ENCODE measurements at places on chromosomes 11 and 22.

DNA sequence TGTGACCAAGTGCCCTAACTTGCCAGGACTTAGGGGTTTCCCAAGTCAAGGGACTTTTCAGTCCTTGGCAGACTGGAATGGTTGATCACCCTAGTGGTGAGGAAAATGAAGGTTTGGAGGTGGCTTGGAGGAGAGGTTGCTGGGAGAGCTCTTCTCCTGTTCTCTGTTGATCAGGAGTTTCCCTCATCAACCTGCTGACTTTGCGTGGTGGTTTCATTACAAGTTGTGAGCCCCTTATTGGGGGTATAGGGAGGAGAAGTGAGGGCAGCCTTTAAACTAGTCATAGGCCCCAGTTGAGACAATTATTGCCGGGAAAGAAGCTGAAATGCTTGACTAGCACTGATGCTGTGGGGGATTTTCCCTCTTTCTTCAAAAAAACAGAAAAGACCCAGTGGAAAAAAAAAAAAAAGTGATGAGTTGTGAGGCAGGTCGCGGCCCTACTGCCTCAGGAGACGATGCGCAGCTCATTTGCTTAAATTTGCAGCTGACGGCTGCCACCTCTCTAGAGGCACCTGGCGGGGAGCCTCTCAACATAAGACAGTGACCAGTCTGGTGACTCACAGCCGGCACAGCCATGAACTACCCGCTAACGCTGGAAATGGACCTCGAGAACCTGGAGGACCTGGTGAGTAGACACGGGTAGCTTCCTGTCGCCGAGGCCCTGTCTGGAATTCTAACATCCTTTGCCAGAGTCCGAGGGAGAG is at the start of gene CXCR5:
Gene CXCR5, plus strand, starts transcription at position 525 of the 704 bp plus-strand sequence. Its CDS starts 50 bp downstream, at position 575.
- DNase-seq = no peak

- no peak for DNase-seq
These were observed 15.3 kb upstream of the RASL10A start for GRCh38 chr22:29330753-29331152.

- no peak for DNase-seq
These were observed 2.7 kb downstream of the FREY1 start for GRCh38 chr11:45904309-45904915.

GRCh38 chr11:115599125-115599524 is 94.9 kb upstream of the CADM1 start:
- DNase-seq = no peak

GRCh38 chr11:117966908-117967307 is 19.3 kb upstream of the IL10RA start:
- no peak for DNase-seq

GRCh38 chr11:41175304-41175972 is 284.0 kb downstream of the LRRC4C start:
- no peak for DNase-seq

DNA sequence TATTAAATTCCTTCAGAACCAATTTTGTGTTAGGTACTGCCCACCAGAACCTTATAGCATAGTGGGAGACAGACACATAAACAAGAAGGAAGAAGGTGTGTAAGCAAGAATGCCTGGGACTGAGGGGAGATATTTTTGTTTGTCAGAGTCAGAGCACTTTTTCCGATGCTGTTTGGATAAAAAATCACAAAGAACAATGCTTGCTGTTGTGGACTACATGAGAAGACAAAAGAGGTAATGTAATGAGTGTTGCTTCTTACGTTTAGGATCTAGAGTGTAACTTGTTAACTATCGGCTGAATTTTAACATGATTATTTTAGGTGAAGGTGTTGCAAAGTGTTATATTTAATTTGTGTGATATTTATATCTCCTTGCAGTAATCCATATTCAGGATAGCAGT is 84.9 kb downstream of the ATM start:
- DNase-seq = no peak

DNA sequence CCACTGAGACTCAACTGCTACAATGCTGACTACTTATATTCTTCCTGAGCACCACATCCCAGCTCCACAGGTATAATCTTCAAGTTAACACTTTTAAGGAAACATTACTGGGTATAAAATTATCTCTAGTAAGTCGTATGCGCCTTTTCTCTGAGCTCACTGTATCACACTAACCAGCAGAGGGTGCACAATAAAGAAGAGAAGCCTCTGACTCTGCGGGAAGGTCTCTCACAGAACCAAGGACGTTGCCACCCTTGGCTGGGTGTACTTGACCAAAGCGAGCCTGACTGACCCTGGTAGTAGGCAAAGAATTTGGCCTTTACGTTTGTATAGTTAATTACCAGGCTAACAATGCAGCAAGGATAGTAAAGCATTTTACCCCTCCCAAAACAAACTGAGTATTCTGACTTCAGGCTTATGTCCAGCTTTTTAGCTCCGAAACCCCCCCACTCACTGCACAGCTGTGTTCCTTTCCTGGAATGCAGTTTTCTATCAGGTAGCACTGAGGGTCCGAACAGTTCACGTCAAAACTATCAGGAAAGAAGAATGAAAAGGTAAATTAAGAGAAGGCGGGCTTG is at the start of gene BTBD18:
Gene BTBD18, minus strand, starts transcription at position 144 of the 578 bp plus-strand sequence. CDS start 631 bp downstream, outside the sequence.
- DNase-seq = no peak

DNA sequence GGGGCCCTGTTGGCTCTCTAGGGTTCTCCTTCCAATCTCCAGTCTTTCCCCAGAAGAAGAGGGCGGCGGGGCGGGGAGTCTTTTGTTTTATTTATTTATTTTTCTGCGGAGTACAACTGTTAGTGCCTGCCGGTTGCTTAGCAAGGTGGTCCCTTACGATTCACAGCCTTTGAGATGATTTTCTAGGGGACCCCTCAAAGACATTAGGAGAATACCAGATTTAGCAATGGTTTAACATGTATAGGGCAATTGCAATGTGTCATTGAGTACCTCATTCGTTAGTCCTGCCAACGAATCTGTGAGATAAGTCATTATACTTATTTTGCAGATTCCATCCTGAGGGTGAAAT is 307 bp upstream of the MRPL16 start:
- no peak for DNase-seq

- DNase-seq = no peak
These were observed 54.7 kb downstream of the PHF21B start for GRCh38 chr22:44955102-44955501.

- DNase-seq = no peak
These were observed 5.8 kb downstream of the CARS1 start for GRCh38 chr11:3051196-3052108.

DNA sequence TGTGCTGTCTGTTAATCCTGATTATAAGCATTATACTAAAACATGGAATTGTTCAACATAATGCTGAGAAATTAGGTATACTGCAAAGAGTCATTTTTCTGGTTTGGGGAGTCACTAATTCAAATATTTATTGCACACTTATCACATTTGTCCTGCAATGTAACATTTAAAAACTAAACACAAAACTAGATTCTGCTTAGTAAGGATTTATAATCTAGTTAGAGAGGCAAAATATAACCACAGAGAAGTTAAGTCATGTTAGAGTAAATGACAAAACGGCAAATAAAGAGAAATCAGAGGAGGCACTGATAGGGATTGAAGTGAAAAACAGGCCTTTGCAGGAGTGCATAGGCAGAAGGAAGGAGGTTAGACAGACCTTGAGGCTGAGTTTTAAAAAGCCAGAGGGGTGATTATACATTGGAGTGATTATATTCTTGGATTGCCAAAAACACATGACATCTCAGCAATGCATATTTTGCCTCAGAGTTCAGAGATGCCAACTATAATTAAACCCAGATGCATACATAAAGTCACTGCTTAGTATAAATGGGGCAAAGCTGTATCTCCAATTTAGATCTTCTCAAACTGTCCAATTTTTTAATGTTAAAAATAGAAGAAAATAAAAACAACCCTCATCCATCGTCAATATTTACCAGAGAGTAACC is 49.7 kb downstream of the CCDC34 start:
- DNase-seq = no peak

DNA sequence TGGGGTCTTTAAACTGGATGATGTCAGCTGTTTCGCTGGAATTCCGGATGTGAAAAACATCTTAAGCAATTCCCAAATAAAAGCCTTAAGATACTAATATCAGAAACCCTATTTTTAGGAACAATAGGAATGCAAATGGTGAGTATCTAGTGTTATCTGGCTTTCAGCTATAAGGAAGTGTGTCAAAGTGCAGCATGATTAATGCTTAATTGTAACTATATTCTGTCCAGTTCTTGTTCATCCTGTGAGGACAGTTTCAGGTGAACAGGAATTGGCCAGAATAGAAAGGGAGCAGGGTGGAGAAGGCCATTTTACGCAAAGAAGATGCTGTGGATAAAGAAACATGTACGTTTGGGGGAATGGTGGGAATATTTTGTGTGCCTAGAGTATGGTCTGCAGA is 108.2 kb downstream of the RASSF10 start:
- no peak for DNase-seq

- no peak for DNase-seq
These were observed 12.1 kb downstream of the PPM1F start for GRCh38 chr22:21940521-21940920.

GRCh38 chr11:124872280-124872679 is 7.0 kb downstream of the ROBO3 start:
- no peak for DNase-seq

DNA sequence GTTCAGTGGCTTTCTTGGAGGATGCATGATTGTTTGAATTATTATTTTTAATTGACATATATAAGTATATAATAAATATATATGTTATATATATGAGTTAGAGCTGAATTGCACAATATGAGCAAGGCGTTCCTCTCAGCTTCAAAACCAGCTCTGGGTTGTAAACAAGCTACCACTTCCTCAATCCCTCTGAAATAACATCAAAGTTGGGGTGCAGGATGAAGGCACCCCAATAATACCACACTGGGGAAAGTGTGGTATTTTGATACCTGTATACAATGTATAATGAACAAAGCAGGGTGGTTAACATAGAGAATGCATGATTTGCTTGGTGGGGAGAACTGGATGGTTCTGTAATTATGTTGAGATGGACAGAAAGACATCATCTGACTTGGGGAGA is 1.7 kb upstream of the SORL1 start:
- no peak for DNase-seq

GRCh38 chr22:33850193-33850592 is 70.1 kb downstream of the LARGE1 start:
- no peak for DNase-seq

DNA sequence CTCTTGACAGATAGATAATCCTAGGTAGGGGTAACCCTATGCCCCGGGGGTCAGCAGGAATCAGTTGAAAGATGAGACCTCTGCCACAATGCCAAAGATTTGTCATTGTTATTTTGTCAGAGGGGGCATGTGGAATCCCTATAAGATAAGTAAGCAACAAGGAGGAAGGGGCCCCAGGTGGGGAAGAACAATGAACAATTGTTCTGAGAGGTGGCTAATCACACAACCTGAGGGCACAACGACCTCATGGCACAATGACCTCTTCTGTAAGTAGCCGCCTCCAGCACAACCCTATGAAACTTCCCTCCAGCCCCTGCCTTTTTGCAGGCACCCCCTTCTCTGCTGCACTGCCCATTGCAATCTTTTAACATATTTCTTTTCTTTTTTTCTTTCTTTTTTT is 11.8 kb upstream of the FBLN1 start:
- no peak for DNase-seq

- DNase-seq = no peak
These were observed 144.0 kb downstream of the GRIK4 start for GRCh38 chr11:120655589-120655988.

- DNase-seq = no peak
These were observed 27.3 kb downstream of the SCGB1A1 start for GRCh38 chr11:62446091-62446490.

DNA sequence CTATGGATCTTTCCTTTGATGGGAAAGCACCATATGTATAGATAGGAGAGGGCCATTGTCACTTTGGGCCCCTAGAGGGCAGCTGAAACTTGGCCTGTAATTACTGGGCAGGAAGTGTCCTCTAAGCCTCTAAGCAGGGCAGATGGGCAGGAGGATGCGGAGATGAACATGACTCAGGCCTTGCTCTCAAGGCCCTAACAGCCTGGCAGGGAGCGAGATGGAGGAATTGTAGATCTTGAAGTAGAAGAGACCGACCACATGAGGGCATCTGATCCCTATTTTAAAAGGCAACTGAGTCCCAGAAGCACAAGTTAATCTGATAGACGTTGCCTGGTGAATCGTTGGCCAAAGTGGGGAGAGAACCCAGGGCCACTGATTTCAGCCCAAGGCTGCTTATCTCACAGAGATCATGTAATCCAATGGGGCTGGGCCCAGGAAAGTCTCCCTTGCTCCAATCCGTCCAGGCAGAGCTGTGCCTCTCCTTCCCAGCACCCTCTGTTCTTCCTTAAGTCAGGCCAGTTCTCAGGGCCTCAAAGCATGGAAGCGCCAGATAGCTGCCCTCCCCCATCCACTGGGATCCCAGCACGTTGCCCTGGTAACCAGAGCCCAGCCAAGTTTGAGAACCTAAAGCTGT is 2.5 kb upstream of the SEPTIN3 start:
- no peak for DNase-seq

DNA sequence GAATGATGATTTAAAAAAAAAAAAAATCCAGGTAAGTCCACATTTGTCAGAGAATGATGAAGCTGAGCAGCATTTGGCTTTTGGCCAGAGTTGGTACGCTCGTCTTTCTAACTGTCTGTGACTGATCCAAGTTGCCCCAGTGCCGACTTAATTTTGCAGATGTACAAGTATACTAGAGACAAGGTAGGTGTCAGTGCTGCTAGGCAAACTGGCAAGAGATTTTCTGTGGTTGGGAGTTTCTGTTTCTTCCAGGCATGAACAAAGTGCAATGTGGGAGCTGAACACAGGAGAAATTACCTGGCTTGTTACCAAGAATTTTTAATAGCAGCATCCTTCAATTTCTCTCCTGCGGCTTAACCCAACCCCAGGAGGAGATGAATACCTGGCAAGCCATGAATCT is 307.7 kb downstream of the BUD13 start:
- no peak for DNase-seq

DNA sequence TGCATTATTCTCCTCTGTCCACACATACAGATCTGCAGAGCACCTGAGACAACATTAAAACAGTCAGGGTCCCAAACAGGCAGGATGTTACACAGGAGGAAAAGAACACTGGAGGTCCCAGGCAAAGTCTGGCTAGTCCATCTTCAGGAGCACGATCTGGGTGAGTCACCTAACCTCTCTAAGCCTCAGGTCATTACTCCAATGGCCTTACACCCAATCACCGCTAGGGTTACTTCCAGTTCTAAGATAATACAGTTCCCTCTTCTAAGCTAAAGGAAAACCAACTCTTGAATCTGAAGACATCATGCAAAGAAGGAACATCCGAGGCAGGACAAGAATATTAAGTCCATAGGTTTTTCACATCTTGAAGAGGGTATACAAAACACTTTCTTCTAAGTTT is 24.5 kb downstream of the ASCC2 start:
- no peak for DNase-seq

Measured in cerebellar nuclear complex (tissue), 1 donor.